ENCODE measurements at places on chromosomes 6 and 20.

DNA sequence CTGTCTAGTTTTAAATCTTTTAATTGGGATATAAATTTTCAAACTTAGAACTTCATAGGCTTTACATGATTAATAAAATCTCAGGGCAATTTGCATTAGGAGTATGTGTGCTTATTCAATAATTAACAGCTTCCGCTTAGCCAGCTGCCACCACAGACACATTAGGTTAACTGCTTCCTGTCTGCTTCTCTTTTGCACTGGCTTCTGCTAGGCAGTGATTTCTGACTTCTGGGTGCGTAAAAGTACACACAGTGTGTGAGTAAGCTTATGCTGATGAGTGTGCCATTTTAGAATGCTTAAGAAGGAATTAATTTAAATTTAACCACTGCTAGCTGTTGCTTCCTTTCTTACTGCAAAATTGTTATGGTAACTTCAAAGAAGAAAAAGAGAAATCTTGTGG lies 73.9 kb downstream of the F13A1 start:
- no peak for DNase-seq

DNA sequence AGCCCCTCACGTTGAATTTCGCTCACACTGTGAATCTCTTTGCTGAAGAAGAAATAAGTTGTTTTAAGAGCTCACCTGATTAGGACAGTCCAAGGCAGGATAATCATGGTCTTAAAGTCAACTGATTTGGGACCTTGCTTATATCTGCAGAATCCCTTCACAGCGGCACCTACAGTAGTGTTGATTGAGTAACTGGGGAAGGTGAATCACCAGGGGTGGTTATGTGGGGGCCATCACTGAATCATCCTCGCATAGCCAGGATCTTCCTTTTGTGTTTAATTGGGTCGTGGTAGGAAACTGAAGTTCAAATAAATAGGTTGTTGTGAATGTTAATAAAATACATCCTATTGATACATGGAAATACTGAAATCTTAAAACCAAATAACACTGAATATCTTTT lies 20.2 kb upstream of the MICA start:
- DNase-seq: no peak

DNA sequence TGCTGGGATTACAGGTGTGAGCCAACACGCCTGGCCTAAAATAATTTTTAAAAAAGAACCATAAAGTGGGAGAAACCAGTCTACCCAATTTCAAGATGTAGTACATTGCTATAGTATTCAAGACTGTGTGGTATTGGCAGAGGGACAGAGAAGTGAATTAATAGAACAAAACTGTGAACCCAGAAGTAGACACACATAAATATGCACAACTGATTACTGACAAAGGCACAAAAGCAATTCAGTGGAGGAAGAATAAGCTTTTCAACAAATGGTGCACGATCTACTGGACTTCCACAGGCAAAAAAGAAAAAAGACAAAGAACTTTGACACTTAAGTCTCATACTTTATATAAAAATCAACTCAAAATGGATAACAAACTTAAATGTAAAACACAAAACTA lies 15.5 kb downstream of the ZBTB2 start:
- DNase-seq: no peak

DNA sequence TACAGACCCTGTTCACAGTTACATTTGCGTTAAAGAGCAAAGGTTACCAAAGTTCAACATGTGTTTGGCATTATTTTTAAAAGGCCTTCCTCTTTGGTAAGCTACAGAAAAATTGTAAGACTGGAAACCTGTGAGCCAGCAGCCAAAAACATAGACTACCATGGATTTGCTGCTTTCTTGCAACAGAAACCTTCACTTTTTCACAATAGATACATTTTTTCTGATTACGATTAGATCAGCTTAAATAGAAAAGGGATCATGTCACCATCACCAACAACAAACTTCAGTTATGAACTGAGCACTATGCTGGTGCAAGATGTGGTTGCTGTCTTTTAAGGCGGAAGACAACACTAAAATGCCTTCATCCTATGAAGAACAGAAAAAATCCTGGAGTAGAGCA lies 112.3 kb upstream of the MARCKS start:
- no peak for DNase-seq

- DNase-seq: no peak
Measured at GRCh38 chr6:121395736-121396135, 39.7 kb upstream of the GJA1 start.

GRCh38 chr6:159201336-159201735 lies 32.1 kb downstream of the FNDC1 start:
- no peak for DNase-seq

GRCh38 chr6:53309901-53310300 lies 38.8 kb downstream of the ELOVL5 start:
- no peak for DNase-seq

DNA sequence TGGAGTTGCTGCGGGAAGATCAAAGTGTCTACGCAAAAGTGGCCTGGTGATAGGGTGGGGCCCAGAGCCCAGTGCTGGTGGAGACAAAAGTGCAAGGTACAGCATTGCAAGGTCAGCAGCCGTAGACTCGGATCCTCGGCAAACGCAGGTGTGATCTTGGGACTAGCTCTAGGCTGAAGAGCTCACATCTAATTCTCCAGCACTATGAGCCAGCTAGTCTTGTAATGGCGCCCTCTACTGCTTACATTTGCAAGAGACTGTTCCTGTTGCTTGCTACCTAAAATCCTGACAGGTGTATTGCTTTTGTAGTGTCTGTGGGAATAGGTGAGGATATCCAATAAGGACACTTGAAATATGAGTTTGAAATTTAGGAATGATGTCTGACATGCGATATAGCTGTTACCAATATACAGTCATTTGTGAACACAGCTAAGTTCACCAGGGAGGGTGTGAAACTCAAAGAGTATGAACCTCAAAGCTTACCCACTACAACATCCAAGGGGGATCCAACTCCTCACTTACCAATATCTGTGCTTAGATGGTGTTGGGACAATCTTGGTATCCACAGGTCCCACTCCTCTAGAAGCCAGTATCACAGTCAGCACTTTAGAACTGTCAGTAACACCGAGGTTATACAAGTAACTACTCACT lies 58.4 kb downstream of the PDE7B start:
- DNase-seq: peak; percentile 68

GRCh38 chr6:168428052-168428826 lies 12.7 kb upstream of the SMOC2 start:
- DNase-seq: no peak

DNA sequence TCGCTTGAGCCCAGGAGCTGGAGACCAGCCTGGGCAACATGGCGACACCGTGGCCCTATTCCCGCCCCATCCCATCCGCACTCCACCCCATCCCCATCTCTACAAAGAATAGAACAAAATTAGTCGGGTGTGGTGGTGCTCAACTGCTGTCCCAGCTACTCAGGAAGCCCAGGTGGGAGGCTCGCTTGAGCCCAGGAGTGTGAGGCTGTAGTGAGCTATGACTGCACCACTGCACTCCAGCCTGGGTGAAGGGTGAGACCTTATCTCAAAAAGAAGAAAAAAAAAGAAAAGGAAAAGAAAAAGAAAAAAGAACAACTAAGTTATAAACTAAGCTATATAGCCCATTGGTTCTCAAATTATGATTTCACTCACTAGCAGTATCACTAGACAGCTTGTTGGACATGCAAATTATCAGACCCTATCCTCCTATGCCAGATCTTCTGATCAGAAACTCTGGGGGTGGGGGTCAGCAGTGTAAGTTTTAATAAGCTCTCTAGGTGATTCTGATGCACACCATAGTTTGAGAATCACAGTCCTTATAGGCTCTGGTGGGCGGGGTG lies 491 bp upstream of the ITCH start:
- DNase-seq: no peak

DNA sequence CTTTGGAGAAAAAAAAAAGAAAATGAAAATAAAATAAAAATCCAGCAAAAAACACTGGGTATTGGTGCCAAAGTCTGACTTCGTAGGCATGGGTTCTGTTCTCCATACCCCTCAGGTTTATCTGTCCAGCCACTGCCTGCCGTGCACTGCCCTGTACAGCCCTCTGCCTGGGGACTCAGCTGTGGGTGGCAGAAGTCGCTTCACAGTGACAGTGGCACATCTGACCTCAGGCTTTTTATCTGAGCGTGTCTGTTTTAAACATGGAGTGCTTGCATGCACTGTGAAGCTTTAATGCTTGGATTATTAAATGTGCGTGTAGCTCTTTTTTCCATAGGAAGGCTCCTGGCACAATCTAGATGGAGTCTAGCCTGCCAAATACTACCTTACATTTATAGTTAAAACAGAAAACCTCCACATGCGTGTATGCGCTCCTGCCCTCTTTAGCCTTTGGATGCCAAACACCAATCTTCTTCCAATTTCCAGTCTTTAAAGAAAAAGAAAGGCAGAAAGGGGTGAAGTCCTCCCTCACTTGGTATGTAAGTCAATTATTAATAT lies 375.5 kb downstream of the UTRN start:
- no peak for DNase-seq

- no peak for DNase-seq
Measured at GRCh38 chr6:110400208-110400607, 15.2 kb downstream of the DDO start.

GRCh38 chr6:138719744-138720143 lies 53.8 kb upstream of the CCDC28A start:
- no peak for DNase-seq

DNA sequence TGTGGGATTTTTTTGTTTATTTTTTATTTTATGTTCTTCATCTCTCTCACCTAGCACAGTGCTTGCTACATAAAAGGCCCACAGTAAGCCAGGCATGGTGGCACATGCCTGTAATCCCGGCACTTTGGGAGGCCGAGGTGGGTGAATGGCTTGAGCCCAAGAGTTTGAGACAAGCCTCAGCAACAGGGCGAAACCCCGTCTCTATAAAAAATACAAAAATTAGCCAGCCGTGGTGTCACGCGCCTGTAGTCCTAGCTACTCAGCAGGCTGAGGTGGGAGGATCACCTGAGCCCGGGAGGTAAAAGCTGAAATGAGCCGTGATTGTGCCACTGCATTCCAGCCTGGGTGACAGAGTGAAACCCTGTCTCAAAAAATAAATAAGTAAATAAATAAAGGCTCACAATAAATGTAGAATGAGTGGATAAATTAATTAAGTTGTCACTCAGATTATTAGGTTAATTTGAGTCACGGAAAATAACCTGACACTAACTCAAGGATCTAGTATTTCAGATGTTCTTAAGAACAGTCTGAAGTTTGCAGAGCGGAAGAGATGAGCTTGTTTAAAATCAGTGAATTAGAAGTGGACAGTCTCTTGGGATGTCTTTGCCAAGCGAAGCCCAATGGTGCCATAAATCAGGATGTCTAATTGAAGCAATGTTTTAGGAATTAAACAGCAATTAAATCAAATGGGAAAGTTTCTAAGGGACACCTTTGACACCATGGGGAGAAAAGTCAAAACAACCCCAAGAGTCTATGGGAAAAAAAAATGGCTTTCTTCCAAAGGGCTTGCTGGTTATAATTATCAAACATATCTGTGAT lies 214.4 kb downstream of the ZNF217 start:
- no peak for DNase-seq

DNA sequence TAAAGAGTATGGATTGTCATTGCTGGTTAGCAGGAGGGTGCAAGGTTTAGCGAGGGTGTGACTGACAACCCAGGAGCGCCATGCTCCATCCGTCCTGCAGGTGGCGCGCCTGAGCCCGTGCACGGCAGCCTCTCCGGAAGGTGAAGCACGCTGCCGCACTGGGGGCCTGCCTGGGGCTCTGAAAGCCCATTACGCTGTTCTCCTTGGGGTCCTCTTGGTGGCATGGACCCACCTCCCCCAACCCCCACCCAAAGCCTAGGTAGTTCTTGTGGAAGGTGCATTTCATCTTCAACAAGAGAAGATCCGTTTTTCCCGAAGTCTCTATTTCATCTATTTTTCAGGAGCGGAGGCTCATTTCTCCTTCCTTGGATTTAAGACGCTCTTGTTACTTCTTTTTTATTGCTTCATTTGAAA lies 197.4 kb upstream of the KCNG1 start:
- DNase-seq: peak; percentile 81

DNA sequence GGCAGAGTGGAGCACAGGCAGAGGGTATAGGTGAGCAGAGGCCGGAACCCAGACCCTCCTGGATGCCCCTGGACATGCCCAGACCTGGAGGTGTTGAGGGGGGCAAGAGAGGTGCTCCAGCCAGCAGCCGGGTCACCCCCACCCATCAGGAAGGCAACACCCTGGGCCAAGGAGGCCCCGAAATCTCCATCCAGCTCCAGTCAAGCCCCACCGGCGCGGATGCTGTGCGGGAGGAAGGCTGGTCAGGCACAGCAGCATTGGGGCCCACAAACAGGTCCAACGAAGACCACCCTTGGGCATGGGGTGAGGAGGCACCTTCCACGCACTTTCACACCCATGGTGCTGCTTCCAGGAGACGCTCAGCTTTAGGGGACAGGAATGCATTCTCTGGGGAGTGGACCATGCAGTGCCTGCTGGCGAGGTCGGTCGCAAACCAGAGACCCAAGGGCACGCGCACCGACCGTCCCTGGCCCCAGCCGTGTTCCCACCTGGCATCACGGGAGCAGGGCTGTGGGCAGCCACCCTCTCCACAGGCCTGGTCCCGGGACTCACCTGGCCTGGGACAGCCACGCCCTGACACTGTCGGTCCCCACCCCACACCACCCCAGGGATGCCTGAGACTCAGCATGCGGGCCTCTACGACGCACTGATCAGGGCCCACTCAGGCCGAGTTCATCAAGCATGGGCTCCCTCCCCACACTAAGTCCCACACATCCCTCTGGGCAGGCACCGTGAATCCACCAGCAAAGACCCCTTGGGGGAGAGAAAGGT lies 43.6 kb upstream of the ZBP1 start:
- no peak for DNase-seq

DNA sequence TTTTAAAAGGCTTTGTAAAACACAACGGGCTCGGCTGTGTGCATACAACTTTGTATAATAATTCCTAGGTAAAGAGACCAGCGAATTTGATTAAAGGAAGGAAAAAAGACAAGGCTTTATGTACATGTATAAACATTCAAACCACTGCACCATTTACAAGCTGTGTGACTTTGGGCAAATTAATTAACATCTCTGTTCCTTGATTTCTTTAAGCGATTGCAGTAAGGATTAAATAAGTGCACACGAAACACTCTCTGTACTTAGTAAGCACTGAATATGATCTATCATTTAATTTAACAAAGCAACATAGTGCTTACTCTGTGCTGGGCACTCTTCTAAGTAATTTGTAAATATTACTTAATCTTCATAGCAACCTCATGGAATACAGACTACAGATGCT lies 19.5 kb upstream of the OCSTAMP start:
- DNase-seq: no peak

GRCh38 chr6:125099211-125100073 lies 54.1 kb upstream of the TPD52L1 start:
- no peak for DNase-seq

DNA sequence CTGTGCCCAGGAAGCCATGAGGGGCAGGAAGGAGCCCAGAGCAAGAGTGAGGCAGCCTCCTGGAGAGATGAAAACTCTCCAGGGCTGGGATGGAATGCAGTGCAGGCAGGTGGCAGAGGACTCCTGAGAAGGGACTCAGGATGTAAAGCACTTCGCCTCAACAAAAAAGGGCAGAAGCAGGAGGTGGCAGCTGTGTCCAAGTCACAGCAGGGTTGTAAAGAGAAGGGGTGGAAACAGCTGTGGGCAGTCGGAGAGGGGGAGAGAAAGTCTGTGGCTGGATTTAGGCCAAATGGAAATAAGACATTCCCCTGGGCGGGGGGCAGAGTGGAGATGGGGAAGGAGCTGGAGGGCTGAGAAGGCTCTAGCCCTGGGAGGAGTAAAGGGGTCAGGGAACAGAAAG lies 34.9 kb downstream of the CYP21A2 start:
- no peak for DNase-seq
